ENCODE measurements at places on chromosomes 5 and 9. TPM values are rescaled to one million over a fixed set of nuclear protein-coding genes. Genes with fewer than 3 reads are reported as not detected.

PAX5 gene
- 0.17 TPM for total RNA-seq

TMEM245 gene
- total RNA-seq, result 34.8 TPM

- DNase-seq, result no peak
Measured at GRCh38 chr9:134706522-134706921, 64.9 kb downstream of the COL5A1 start.

DNA sequence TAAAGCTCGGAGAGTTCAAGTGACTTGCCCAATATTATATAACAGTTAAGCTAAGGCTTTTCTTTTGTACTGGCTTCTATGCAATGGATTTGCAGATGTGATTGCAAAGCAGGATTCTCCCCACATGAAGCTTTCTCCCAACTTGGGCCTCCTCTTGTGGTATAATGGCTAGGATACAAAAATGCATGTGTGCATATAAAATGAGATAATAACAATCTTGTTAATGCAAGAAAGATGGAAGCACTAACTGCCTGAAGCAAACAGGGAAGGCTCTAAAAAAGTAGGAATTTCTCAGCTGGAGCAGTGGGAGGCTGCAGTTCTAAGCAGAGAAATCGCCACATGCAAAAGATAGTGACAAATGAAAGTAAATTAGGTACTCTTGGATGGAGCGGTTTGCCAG, 444.2 kb upstream of the RIOK2 start:
- DNase-seq, result no peak

GRCh38 chr5:83844449-83845068, 123.9 kb upstream of the HAPLN1 start:
- DNase-seq, result no peak

Measured in HCT116 (cell line).